ENCODE measurements at places on chromosomes 4 and X.

DNA sequence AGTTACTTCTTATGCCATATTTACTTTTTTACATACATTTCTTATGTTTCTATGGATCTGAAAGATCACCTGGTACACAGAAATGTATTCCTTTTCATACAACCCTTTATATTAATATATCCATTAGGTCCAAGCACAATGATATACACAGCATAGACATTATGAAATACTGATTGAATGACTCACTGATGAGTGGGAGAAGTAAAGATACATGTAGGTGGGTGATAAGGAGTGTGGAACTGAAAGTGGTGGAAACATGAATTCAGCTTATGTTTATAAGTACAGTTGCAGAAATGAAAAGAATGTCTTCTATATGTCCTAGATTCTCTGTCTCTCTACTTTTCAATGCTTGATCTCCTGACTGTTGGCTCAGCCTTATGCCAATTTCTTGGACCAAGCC is 87.9 kb downstream of the YIPF7 start:
- no peak for DNase-seq

DNA sequence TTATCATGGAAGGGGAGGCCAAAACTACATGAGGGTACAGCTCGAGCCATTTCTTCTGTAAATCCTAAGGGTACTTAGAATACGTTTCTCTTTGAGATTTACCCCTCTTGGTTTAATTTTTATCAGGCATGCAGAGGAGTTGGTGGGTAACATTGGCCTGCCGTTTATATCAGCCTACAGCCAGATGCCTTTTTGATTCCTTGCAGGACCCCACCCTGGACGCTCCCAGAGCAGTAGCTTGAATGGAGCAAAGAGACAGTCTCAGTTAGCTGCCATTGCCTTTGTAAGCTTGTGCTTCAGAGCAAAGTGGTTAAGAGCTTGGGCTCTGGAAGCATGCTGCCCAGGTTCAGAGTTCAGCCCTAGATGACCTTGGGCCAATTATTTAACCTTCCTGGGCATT is 9.0 kb downstream of the DOCK11 start:
- DNase-seq = no peak

- no peak for DNase-seq
Measured at GRCh38 chr4:156390599-156391324, 437.1 kb upstream of the CTSO start.

- DNase-seq = no peak
Measured at GRCh38 chr4:137541876-137542646, 9.8 kb upstream of the PCDH18 start.

DNA sequence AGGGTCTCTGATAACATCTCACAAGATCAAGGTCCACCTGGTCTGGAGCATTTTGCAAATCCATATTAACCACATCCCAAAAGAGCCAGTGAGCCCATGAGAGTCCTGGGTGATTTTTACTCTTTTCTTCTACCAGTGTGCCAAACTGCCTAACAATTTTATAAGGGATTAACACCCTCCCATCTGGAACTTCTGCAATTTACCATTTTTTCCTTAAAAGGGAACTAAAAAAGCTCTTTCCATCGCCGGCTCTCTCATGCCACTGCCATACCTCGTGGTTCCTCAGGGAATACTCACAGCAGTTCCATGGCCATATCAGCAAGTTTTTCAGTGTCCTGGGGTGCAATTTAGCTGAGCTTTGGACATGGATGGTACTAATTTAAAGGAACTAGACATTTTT is 55.7 kb downstream of the SEPSECS start:
- no peak for DNase-seq

GRCh38 chr4:132763465-132763864 is 385.6 kb upstream of the PCDH10 start:
- no peak for DNase-seq

DNA sequence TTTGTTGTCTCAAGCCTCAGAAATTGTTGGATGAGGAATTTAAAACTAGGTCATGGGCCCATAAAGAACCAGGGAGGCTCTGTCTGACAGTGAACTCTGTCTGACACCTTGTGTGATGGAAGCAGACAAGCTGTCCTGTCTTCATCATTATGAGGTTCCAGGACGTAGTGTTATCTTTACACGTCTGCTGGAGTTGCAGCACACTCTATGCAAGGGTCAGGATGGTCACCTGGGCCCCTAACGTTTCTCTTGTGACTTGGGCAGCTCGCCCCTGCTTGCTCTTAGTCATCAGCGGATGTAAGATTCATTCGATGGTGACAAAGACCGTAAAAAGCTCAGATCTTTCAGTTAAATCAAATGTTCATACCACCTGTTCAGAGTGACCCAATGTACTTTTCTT is 92.0 kb upstream of the ADGRG2 start:
- peak; percentile 92 for DNase-seq

DNA sequence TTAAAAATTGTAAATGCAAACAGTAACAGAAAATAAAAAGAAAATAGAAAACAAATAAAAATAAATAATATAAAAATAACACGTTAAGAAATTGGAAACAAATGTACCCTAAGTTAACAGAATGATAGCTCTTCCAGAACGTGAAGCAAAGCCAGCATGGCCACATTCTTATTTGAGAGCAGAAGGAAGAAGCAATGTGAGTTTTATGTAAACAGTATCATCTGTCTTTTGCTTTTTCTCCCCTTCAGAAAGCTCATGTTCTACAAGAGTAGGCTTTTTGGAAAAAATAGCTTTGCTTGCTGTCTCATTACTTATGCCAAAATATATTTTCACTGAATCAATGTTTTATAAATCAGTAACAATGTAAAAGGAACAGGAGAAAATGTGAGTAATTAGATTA is 18.7 kb downstream of the NPY2R start:
- DNase-seq = no peak

GRCh38 chrX:130413415-130413814 is 11.6 kb downstream of the RBMX2 start:
- no peak for DNase-seq

DNA sequence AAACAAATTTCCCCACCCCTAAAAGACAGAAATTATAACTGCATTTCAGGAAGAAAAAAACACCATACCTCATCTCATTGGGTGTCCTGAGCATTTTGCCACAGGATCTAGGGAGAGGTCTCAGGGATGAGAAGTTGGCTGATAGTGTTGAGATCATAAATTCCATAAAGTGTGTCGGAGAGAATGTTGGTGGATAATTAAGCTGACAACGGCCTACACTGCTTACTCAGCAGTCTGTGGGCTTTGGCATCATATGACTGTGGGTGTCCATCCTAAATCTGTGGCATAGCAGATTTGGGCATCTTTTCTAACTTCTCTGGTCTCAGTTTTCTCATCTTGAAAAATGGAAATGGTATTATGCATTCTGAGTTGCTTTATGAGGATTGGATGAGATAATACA is 12.3 kb downstream of the CENPVL3 start:
- DNase-seq = no peak

DNA sequence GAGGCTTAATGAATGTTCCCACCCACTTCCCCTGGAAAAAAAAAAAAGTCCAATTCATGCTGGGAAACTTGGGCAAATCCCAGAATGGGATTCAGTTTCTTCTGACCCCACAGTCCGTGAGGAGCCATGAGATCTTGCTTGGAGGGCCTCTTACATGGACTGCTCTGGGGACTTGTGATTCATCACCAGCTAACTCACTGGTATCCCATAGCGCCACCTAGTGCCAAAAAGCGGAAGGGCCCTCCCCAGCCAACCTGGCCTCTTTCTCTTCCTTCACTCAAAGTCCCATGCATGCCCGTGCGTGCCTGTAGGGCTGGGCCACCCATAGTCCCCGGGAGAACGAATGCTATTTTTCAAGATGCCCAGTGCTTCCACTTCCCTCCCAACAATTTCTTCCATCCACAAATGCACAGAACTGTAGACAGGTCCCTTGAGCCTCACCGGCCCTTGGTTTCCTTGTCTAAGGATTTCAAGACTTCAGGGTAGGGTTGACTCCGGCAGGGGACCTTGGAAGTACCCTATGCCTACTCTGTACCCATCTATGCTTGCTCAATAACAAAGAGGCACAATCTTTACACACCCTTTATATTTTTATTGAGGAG is 5.1 kb downstream of the RTL5 start:
- DNase-seq = peak; percentile 73

DNA sequence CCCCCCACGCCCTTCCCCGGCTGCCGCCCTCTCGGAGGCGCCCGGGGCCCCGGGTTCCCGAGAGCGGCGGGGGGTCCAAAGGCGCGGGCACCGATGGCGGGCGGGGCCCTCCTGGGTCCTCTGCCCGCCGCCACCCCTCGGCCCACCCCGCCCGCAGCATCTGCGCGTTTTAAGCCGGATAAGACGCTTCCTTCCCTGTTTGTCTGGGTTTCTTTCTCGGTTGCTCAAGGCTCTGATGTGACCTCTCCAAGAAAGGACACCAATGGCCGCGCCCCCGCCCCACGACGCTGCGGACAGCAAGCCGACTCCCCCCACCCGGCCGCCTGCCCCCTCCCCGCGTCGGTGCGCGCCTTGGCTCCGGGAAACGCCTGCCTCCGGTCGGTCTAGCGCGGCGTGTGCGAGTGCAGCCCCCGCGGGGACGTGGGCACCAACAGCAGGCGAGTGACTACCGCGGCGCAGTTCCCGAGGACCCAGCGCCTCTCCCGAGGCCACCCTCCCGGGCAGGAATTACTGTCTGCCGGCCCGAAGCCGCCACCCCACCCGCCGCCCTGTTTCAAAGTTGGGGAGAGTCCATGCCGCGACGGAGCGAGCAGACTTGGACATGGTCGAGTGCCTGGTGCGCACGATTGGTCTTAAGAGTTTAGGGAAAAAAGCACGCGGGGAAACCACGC is 21.1 kb upstream of the HMX1 start:
- no peak for DNase-seq

DNA sequence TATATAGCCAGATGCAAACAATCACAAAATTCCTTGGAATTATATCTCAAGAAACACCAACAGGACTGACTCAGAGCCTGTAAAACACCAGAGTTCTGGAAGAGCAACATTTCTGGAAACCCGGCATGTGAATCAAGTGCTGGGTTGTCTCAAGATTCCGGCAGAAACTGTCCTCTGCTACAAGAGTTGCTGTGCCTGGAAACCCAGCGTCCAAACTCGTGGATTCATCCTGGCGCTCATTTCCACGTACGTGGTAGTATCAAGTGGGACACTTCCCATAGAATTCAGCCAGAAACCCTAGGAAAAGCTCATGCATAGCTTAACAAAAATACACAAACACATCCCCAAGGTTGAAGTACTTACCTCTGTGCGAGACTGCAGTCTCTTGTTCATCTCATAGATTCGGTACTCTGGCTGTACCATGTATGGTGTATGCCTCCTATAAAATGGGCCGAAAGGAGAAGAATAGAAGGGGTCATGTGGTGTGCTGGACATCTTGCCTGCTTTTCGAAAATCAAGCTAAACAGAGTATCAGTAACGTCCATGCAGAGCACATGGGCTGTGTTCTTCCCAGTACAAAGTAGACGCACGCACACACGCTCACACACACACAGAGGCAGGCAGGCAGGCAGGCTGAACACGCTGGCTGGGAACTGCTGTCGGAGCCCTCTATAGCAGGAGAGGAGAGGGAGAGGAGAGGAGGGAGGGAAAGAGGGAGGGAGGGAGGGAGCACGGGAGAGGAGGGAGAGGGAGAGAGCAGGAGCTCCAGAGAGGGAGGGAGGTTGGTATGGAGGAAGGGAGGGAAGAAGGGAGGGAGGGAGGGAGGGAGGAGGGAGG is at the start of gene LDB2:
Gene LDB2 (minus strand): TSS at position 655 of the 837 bp plus-strand sequence.
- DNase-seq = no peak

DNA sequence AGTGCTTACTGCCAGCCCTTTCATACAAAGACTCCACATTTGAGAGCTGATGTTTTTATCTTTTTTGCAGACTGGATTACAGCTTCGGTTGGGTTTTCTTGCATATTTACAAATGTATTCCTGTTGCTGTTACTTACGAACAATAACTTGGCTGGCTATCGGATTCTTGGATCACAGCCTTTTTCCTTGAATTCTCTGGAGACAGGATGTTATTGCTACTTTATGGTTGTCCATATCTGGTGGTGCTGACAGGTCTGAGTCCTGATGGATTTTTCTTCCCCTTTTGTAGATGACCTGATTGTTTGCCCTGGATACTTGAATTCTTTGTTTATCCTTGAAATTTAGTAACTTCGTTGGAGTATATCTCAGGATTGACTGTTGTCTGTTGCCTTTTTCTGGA is 77.7 kb downstream of the PDK3 start:
- DNase-seq = no peak

Measured in Caki2 (cell line).